ENCODE measurements at places on chromosomes 11 and 22. TPM values are rescaled to one million over a fixed set of nuclear protein-coding genes. Genes with fewer than 3 reads are reported as not detected.

GP1BB gene
- total RNA-seq = 1.5 TPM

TIMP3 gene
- 1.3 TPM for total RNA-seq

SLC25A45 gene
- total RNA-seq = 13.3 TPM

OR5B21 gene
- total RNA-seq = not detected

CDCA5 gene
- total RNA-seq = 57.4 TPM

IFT27 gene
- 21.4 TPM for total RNA-seq

NRXN2 gene
- total RNA-seq = 0.19 TPM

CD6 gene
- 0.08 TPM for total RNA-seq

CCDC73 gene
- total RNA-seq = not detected

PHETA2 gene
- total RNA-seq = not detected

BCO2 gene
- 1.1 TPM for total RNA-seq

HYOU1 gene
- 39.3 TPM for total RNA-seq

UBQLNL gene
- total RNA-seq = not detected

MIOX gene
- 0.11 TPM for total RNA-seq

C11orf16 gene
- not detected for total RNA-seq

DTX4 gene
- 4.4 TPM for total RNA-seq

SLC22A12 gene
- total RNA-seq = not detected

CLCF1 gene
- 42.2 TPM for total RNA-seq

CHST1 gene
- total RNA-seq = 1.9 TPM

ASRGL1 gene
- total RNA-seq = 14.3 TPM

OR8D1 gene
- not detected for total RNA-seq

NCAM1 gene
- total RNA-seq = not detected

MLC1 gene
- total RNA-seq = not detected

ADAMTS8 gene
- total RNA-seq = 1.1 TPM

ARHGAP32 gene
- 4.5 TPM for total RNA-seq

PTDSS2 gene
- total RNA-seq = 48.0 TPM

GLYATL2 gene
- not detected for total RNA-seq

C11orf86 gene
- 44.1 TPM for total RNA-seq

TALDO1 gene
- total RNA-seq = 399 TPM

DDIAS gene
- total RNA-seq = 17.9 TPM

TXN2 gene
- total RNA-seq = 71.6 TPM

TNNT3 gene
- not detected for total RNA-seq

MYBPC3 gene
- total RNA-seq = not detected

KRTAP5-1 gene
- total RNA-seq = not detected
